Activated CD4-positive, CD25-positive, alpha-beta regulatory T cell (primary cell): ENCODE measurements at places on chromosomes 6 and 20.

- DNase-seq: no peak
Measured at GRCh38 chr6:165390475-165390874, 81.1 kb upstream of the C6orf118 start.

GRCh38 chr6:112367628-112368027 is 20.5 kb downstream of the RFPL4B start:
- no peak for DNase-seq

DNA sequence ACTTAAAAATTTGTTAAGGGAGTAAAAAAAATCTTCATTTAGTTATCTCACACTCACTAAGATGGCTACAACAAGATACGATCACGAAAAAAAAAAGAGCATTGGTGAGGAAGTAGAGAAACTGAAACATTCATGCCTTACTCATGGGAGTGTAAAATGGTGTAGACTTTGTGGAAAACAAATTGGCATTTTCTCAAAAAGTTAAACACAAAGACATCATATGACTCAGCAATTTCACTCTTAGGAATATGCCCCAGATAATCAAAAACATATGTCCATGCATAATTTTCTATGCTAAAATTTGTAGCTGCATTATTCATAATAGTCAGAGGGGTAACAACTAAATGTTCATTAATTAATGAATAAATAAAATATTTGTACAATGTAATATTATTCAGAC is 120.9 kb upstream of the IRAK1BP1 start:
- no peak for DNase-seq

DNA sequence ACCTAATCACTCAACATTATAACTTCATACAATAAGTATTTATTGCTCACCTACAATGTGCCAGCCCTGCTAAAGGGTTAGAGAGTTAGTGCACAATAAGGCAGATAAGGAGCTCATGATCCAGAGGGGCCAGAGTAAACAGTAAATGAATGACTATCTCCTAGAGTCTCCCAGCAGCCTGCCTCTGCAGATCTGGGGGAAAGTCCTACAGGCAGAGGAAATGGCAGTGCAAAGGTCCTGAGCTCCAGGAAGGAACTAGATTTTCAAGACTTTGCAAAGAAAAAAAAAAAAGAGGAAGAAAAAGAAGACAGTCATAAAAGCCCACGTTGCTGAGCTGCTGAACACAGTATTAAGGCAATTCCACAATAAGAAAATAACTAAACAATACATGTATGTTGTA is 160.1 kb downstream of the SIM1 start:
- no peak for DNase-seq

DNA sequence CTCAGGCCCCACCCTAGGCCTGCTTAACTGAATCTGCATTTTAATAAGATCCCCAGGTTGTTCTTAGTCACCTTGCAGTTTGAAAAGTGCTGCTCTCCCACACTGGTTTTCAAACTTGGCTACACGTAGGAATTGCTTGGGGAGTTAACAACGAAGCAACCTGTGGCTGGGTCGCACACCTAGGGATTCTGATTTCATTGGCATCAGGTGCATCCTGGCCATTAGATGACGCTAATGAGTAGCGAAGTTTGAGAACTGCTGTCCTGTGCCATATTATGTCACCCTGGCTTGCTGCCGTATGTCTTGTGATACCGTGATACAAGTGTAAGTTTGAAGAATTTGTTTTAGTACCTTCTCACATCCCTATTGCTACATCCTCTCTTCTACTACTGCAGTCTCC is 28.2 kb upstream of the FUCA2 start:
- DNase-seq: no peak

DNA sequence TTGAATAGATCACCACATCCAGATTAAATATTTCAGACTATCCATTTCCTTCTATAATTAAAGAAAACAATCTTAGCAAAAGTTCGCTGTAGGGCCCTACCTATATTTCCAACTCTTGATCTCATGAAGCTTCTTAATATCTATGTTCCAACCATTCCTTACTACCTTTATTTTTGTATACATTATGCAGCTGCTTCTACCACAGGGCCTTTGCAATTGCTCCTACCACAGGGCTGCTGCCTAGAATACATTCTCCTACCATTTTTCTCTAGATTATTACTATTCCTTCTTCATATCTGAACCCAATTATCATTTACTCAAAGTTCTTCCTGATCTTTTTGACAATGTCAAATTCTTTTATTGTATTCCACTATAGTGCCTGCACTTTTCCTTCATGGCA is 516.6 kb downstream of the RFPL4B start:
- no peak for DNase-seq

DNA sequence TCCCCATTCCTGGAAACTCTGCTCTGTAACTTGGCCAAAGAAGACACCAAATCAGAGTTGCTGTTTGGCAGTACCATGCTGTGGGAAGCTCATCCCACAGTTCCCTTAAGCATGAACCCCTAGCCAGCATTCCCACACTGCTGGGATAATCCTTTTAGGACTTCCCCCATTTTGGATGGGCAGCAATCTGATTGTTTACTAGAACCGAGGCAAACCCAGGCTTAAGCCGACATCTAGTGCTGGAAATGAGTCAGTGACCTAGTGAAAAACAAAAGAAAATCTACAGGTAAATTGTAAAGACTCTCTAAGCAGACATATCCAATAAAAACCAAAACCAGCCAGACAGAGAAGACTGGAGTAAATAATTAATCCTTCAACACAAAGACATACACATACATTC is 5.2 kb downstream of the DNAH8 start:
- DNase-seq: no peak

DNA sequence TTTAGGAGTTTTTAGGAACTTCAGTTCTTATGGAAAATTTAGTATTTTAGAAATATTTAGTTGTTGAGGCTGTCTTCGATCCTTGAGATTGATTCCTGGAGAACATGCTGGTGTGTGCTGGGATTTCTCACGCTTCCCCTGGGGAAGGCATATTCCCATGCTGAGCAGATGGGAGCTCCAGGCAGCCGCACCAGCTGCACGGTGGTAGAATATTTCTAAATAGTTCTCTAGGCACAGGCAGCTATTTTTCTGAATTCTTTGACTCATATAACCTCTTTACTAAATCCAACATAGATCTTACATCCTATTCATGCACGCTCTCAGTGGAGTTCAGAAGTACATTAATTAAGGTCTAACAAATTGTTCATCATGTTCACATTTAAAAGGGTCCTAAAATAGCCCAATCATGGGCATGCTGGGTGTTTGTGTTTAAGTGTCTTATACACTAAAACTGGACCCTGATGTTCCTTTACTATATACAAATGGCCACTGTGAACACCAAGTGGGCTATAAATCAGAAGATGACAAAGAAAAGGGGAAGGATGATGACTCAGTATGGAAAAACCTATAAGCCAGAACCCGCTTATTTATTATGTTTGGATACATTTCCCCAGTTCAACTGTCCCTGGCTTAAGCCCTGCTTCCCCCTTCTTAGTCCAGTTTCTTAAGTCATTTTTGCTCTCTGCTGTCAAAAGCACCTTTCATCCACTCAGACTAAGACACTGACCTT is 138.5 kb downstream of the UST start:
- no peak for DNase-seq
